Stimulated activated CD4-positive, alpha-beta T cell treated with anti-CD3 and anti-CD28 coated beads, Interleukin-12 subunit alpha, Interleukin-12 subunit beta, amount 100 ng/mL, for 4 hours (primary cell): ENCODE measurements at places on chromosomes 3 and 15.

GRCh38 chr15:59210186-59210585, 3.5 kb downstream of the LDHAL6B start:
- no peak for DNase-seq

DNA sequence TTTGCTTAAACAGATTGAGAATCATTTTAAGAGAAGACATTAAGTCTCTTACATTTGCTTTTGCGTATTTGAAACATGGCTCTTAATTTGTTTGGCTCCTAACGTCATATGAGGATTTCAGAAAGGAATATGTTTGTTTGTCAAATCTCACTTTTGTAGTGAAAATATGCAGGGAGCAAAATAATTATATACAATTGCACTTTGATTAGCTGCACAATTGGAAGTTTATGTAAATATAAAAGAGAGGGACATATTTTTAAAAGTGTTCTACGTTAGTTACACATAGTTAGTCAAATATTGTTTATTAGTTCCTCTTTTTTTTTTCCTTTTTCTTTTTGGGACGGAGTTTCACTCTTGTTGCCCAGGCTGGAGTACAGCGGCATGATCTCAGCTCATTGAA, 42.7 kb upstream of the GOLIM4 start:
- DNase-seq = no peak

DNA sequence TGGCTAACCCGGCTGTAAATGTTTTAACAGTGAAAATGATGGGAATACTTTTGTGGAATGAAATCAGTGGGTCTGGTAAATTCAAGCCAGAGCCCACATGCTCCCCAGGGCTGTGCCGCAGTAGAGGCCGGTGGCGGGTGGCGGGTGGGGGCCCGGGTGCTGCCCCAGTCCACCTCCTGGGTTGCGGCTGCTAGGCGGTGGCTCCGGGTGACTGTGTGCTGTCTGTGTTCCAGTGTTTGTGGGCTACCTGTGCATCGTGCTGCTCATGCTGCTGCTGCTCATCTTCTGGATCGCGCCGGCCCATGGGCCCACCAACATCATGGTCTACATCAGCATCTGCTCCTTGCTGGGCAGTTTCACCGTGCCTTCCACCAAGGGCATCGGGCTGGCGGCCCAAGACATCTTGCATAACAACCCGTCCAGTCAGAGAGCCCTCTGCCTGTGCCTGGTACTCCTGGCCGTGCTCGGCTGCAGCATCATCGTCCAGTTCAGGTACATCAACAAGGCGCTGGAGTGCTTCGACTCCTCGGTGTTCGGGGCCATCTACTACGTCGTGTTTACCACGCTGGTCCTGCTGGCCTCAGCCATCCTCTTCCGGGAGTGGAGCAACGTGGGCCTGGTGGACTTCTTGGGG, 14.9 kb upstream of the NIPA2 start:
- DNase-seq = no peak

DNA sequence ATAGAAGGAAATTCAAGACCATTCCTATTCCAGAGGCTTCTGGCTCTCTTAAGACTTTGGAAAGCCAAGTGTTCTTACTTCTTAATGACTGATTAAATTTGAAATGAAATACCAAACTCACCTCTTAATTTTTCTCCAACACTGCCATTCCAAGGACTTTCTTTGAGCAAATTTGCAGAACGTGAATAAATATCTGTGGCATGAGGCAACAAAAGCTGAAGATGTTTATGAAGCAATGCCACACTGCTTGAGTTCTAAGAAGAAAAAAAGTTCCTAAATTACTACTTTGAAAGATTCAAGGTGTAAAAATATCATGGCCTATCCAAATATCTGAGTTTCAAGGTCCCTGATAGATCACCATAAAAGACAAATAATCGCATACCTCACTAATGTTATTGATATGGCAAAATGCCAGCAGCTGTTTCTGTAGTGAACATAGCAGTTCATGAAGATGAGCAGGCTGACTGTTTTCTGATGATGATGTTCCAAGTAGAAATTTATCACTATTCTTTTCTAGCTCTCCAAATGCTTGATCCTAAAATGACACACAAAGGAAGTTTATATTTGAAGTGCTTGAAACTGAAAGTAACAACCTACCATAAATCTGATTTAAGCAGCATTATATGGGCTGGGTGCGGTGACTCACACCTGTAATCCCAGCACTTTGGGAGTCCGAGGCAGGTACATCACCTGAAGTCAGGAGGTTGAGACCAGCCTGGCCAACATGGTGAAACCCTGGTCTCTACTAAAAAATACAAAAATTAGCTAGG, 104.4 kb downstream of the HERC1 start:
- no peak for DNase-seq
